ENCODE measurements at places on chromosomes 2 and 18. TPM values are rescaled to one million over a fixed set of nuclear protein-coding genes. Genes with fewer than 3 reads are reported as not detected.

LTBP1 gene
- total RNA-seq, result not detected

POU3F3 gene
- total RNA-seq, result not detected

CCL20 gene
- total RNA-seq, result 5.0 TPM

TAF4B gene
- total RNA-seq, result 18.7 TPM

SMIM21 gene
- not detected for total RNA-seq

LDAH gene
- 32.1 TPM for total RNA-seq

DNA sequence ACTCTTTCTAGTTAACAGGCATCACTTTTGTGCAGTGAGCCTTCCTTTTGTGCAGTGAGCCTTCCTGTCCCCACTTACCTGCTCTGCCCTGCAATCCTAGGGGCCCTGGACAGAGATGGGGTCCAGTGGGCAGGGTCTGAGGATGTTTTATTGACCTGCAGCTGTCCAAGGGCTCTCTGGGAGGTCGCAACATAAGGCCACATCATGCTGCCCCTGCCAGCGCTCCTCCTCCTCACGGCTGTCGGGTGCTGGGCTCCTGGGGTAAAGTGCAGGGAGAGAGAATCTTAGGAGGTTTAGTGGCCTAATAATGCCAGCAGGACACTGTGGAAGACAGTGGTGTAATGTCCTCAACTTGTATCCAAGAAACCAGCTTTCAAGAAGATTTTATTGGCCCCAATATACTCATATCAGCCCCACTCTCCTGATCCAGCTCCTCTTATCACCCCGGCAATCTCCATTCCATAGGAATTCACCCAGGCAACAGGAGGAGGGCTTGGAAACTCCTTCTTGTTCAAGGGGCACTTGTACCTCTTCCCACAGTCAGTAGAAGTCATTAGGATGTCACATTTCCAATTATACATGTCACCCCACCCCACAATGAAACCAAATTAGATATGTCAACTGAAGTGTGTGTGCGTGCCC, 41.9 kb upstream of the ASB18 start:
- no peaks in the 10 kb centered on the region for H3K36me3 ChIP-seq
- H3K27me3 ChIP-seq, result no peaks in the 10 kb centered on the region
- H3K27ac ChIP-seq, result no peak overlapping the region
- no peaks in the 10 kb centered on the region for H3K4me1 ChIP-seq

DNA sequence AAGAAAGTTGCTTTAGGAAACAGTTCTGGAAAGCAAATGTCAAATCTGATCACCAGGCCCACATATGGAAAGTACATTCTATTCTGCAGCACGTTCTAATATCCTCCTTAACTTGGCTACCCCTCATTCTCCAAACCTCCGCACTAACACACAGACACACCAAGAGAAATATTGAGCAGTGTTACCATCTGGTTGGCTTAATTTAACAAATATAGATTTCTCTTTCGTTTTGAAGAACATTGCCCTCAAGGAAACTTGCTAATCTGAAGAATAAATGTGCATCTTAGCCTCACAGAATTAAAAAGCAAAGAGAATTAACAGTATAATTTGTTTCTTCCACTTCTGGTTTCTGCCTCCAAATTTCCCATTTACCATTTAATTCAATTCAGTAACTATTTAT, 72.8 kb upstream of the TTC39C start:
- no peaks in the 10 kb centered on the region for H3K36me3 ChIP-seq
- no peak for DNase-seq
- H3K4me1 ChIP-seq, result peaks cover 33% of the 10 kb centered on the region
- no peak overlapping the region for H3K4me3 ChIP-seq
- no peak overlapping the region for H3K27ac ChIP-seq

DNA sequence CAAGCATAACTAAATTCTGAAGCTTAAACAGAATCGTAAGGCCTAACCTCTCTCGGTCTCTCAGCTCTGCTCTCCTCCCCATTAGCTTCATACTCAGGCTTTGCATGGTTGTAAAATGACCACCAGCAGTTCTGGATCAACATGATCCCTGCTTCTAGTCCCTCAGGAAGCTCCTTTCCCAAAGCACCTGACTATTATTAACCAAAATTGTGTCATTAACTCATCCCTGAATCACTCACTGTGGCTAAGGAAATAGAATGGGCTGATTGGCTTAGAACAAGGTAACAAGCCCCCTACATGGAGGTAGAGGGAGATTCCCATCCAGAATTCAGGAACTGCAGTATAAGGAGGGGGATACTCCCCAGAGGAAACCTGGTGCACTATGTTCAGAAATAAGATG, 448.3 kb downstream of the ARHGAP15 start:
- no peaks in the 10 kb centered on the region for H3K4me1 ChIP-seq
- no peak overlapping the region for H3K4me3 ChIP-seq
- DNase-seq, result no peak
- H3K36me3 ChIP-seq, result no peaks in the 10 kb centered on the region
- H3K27me3 ChIP-seq, result no peaks in the 10 kb centered on the region

DNA sequence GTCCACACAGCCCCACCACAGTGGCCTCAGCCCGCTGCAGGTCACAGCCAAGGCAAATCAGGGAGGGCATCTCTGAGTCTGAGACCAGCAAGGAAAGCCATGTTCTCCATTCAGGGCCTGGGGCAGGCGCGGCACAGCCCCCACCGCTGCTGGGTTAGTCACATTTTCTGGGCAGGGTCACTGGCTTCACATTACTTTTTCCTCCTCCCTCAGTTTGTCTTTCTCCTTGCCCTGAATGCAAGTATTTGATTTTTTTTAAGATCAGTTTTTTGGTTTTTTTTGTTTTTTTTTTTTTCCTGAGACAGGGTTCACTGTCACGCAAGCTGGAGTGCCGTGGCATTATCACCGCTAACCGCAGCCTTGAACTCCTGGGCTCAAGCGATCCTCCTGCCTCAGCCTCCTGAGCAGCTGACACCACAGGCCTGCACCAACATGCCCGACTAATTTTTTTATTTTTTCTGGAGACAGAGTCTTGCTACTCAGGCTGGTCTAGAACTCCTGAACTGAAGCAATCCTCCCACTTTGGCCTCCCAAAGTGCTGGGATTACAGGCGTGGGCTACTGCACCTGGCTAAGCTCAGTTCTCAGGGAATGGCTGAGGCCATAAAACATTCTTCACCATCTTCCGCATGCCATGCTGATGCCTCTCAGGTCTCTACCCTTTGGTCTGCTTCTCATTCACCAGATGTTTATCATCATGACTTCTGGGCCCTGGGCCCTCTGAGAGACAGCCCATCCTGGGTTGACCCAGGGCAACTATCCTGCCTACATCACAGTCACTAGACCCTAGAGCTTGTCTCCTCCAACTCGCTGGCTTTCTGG, 628 bp upstream of the CAPG start:
- no peaks in the 10 kb centered on the region for H3K27me3 ChIP-seq
- H3K36me3 ChIP-seq, result no peaks in the 10 kb centered on the region
- H3K4me3 ChIP-seq, result no peak overlapping the region
- H3K27ac ChIP-seq, result no peak overlapping the region

GRCh38 chr2:8496079-8496478, 185.8 kb upstream of the ID2 start:
- H3K4me1 ChIP-seq, result no peaks in the 10 kb centered on the region
- no peak overlapping the region for H3K27ac ChIP-seq
- DNase-seq, result no peak
- H3K27me3 ChIP-seq, result no peaks in the 10 kb centered on the region
- H3K4me3 ChIP-seq, result no peak overlapping the region

- H3K27me3 ChIP-seq, result no peaks in the 10 kb centered on the region
- H3K27ac ChIP-seq, result no peak overlapping the region
- no peak overlapping the region for H3K4me3 ChIP-seq
These were observed 94.2 kb upstream of the EFEMP1 start for GRCh38 chr2:56017784-56018183.

DNA sequence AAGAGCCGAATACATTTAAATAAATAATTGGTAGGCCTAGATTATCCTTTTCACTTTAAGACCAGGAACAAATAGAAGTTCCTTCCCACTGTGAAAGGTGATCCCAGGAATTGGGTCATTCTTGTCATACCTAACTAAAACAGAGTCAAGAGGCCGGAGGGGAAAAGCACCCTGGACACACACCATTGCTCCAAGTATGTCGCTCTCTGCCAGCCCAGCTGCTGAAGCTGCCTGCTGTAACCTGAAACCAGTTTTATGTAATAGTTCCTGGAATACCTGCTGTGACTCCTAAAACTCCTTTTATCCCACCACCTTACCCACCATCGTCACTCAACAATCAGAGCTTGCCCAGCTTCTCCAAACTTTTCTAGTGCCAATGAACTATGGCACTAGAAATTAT, 217.1 kb downstream of the PTPRM start:
- no peaks in the 10 kb centered on the region for H3K27me3 ChIP-seq
- no peak overlapping the region for H3K27ac ChIP-seq
- no peaks in the 10 kb centered on the region for H3K4me1 ChIP-seq
- H3K4me3 ChIP-seq, result no peak overlapping the region

DNA sequence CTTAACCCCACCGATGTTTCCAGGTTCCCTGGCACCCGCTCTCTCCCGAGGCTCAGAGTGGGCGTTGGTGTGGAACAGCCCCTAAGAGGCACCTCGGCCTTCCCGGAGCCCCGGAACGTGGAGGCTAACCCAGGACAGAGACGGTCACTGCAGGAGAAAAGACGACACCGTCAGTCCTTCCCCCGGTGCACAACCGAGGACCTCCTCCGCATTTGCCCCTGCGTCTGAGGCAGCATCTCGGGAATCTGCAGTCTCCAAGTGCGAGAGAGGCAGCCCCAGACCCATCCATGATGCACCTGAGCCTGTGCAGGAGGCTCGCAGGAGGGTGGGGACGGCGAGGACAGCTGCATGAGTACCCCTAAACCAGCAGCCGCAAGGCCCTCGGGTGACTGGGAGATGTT, 204.9 kb upstream of the SALL3 start:
- H3K4me3 ChIP-seq, result no peak overlapping the region
- H3K4me1 ChIP-seq, result no peaks in the 10 kb centered on the region
- no peak for DNase-seq
- H3K27ac ChIP-seq, result no peak overlapping the region
- H3K36me3 ChIP-seq, result no peaks in the 10 kb centered on the region

- H3K36me3 ChIP-seq, result no peaks in the 10 kb centered on the region
- no peaks in the 10 kb centered on the region for H3K4me1 ChIP-seq
- no peak overlapping the region for H3K4me3 ChIP-seq
- DNase-seq, result no peak
These were observed 74.9 kb downstream of the LTBP1 start for GRCh38 chr2:33021542-33022227.

- no peaks in the 10 kb centered on the region for H3K27me3 ChIP-seq
- DNase-seq, result no peak
- H3K4me3 ChIP-seq, result no peak overlapping the region
- H3K27ac ChIP-seq, result no peak overlapping the region
- peaks cover 39% of the 10 kb centered on the region for H3K36me3 ChIP-seq
These were observed 34.6 kb downstream of the TGFBRAP1 start for GRCh38 chr2:105294844-105295481.

DNA sequence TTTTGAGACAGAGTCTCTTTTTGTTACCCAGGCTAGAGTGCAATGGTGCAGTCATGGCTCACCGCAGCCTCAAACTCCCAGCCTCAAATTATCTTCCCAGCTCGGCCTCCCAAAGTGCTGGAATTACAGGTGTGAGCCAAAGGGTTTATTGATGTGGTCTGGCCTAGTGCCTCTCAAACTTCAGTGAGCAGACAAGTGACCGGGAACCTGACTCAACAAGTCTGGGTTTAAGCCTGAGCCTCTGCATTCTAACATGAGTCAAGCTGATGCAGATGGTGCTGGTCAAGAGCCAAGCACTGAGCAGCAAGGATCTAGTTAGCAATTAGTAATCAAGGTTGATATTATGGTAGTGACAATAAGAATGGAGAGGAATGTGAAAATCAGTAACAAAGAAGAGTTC, 21.3 kb downstream of the CDK15 start:
- DNase-seq, result no peak
- no peaks in the 10 kb centered on the region for H3K4me1 ChIP-seq
- no peaks in the 10 kb centered on the region for H3K36me3 ChIP-seq
- no peaks in the 10 kb centered on the region for H3K27me3 ChIP-seq
- H3K27ac ChIP-seq, result no peak overlapping the region
- H3K4me3 ChIP-seq, result no peak overlapping the region

GRCh38 chr2:3203497-3204019, 174.1 kb downstream of the EIPR1 start:
- H3K4me3 ChIP-seq, result no peak overlapping the region
- H3K4me1 ChIP-seq, result no peaks in the 10 kb centered on the region
- no peak for DNase-seq
- H3K36me3 ChIP-seq, result no peaks in the 10 kb centered on the region
- no peaks in the 10 kb centered on the region for H3K27me3 ChIP-seq

GRCh38 chr2:100199421-100199820, 57.0 kb upstream of the AFF3 start:
- no peak overlapping the region for H3K27ac ChIP-seq
- no peak overlapping the region for H3K4me3 ChIP-seq
- H3K36me3 ChIP-seq, result no peaks in the 10 kb centered on the region
- DNase-seq, result no peak
- H3K27me3 ChIP-seq, result no peaks in the 10 kb centered on the region

DNA sequence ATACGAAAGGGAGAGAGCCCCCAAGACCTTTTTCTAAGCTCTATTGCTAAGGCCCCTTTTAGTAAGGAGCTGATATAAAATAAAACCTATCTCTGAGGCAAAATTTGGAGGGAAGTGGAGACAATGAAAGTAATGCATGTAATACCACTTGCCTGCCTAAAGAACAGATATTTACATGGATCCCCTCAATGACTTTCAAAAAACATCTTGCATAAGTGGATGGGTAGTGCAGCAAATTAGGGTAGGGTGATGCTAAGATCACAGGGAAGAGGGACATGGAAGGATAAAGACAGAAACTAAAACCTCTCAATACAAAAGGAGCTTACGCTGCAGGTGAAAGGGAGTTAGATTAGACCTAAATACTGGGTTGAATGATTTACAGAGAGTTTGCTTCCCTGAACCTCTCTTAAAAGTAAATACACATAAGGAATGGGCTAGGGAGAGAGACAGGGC, 1.1 kb downstream of the ZNF513 start:
- H3K4me1 ChIP-seq, result peaks cover 20% of the 10 kb centered on the region
- no peaks in the 10 kb centered on the region for H3K27me3 ChIP-seq

- no peak overlapping the region for H3K4me3 ChIP-seq
- DNase-seq, result no peak
- H3K27me3 ChIP-seq, result no peaks in the 10 kb centered on the region
- no peaks in the 10 kb centered on the region for H3K36me3 ChIP-seq
- no peak overlapping the region for H3K27ac ChIP-seq
- H3K4me1 ChIP-seq, result no peaks in the 10 kb centered on the region
These were observed 7.3 kb downstream of the LYPD1 start for GRCh38 chr2:132662732-132663131.

All from CD8-positive, alpha-beta memory T cell (primary cell).